ENCODE measurements at places on chromosomes 5 and 9.

DNA sequence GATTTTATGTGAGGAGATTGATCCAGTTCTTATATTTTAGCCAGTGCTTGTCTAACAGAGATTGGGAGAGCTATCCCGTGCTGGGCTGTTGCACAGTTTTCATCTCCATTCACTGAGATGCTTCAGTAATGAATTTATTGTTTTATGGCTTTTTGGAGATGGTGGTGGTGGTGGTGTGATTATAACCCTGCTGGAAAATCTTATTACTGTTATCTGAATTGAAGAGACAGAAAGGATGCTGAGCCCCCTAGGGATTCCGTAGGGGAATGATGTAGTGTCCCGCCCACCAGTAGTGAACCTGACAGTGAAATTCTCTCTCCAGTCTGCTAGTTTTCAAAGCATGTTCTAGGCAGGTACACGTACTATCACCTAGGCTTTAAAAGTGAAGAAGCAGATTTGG is 1.9 kb downstream of the RAI14 start:
- DNase-seq, result no peak

- no peak for DNase-seq
Observed at GRCh38 chr5:55427157-55427556, 107.6 kb downstream of the PLPP1 start.

GRCh38 chr5:167245868-167246267 is 1045.6 kb upstream of the WWC1 start:
- DNase-seq, result no peak

DNA sequence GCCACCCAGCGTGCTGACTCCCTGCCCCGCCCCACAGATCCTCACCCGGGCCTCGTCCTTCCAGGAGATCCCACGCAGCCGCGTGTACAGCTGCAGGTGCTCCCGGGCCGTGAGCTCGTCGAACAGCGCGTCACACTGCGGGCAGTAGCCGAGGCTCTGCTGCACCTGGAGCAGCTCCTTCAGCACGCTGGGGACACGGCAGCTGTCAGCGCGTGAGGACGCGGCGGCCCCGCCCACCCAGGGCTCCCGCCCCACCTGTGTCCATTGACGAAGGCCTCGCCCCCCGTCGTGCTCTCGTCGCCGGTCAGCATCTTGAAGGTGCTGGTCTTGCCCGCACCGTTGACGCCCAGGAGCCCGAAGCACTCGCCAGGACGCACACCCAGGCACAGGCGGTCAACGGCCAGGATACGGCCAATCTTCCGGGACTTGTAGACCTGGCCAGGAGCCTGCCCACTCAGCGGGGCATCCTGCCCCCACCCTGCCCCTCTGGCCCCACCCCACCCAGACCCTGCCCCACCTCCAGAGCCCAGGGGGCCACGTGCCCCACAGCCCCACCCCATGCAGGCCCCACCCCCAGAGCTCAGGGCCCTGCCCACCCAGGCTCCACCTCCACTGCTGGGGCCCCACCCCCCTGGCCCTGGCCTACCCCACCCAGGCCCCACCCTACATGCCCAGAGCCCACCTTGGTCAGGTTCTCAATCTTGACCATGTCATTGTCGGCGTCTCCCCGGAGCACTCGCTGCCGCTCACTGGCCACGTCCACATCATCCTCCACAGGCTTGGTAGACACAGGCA is 13.8 kb upstream of the CLIC3 start:
- DNase-seq, result no peak

GRCh38 chr9:4750023-4750673 is 9.1 kb upstream of the AK3 start:
- no peak for DNase-seq

GRCh38 chr5:129903466-129904101 is 681 bp upstream of the CHSY3 start:
- no peak for DNase-seq

GRCh38 chr9:882416-882924 is 41.0 kb downstream of the DMRT1 start:
- DNase-seq, result no peak

- DNase-seq, result no peak
Observed at GRCh38 chr9:91126761-91127445, 234.8 kb downstream of the AUH start.

DNA sequence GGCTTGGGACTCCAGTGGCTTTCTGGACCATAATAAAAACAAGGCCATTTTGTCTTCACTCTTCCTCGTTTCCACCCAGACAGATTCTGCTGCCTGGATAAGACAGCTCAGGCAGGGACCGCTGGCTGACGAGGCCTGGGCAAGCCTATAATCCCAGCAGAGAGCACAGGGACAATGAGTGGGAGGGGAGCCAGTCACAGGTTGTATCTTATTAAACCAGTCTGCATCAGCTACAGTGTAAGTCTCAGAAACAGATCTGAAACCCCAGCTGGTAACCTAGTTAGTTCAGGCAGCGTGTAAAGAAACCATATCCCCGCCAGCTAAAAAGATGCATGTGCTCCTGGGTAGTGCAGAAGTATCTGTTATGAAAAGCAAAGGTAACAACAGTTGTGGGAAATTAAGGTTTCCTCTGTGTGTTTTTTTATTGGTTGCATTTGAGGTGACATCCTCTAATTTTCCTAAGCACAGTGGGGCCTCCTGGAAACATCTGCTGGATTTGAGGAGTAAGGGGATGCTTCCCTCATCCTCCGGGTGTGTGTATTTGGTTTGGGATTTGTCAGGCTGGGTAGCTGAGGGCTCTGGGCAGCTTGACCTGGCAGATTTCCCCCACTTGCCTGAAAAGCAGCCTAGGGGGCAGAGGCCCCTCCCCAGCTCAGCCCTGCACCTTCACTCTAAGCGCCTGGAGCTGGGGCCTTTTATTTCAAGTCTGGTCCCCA is 15.2 kb upstream of the TAL2 start:
- no peak for DNase-seq
